Fibroblast of pulmonary artery (primary cell): ENCODE measurements at places on chromosomes 2 and 18.
A peak's percentile ranks its signal among the peaks of the same experiment; 100 is the strongest.

DNA sequence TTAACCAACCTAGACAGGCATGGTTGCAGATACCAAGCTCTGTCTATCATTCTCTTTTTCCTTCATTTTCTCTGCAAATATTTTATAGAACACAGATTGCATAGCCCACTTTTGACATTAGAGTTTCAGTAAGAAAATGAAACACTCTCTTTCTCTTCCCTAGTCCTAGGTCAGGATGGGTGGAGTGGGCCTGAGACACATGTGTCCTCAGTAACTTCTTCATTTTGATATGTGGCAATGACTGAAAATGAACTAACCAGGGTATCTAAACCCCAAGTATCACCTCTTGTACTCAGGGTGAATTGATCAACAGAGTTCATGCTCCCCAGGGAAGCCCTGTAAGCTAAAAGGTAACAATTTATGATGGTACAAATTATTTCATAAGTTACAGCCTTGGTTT lies 37.0 kb upstream of the KYNU start:
- DNase-seq = no peak

GRCh38 chr2:239903210-239903609 lies 121.9 kb downstream of the NDUFA10 start:
- DNase-seq = no peak

- DNase-seq = no peak
Measured at GRCh38 chr2:102470168-102470567, 2.9 kb upstream of the SLC9A4 start.

- peak; percentile 34 for DNase-seq
Measured at GRCh38 chr2:203209538-203209937, 29.3 kb upstream of the CYP20A1 start.

- no peak for DNase-seq
Measured at GRCh38 chr2:157487271-157487610, 43.4 kb upstream of the CYTIP start.

DNA sequence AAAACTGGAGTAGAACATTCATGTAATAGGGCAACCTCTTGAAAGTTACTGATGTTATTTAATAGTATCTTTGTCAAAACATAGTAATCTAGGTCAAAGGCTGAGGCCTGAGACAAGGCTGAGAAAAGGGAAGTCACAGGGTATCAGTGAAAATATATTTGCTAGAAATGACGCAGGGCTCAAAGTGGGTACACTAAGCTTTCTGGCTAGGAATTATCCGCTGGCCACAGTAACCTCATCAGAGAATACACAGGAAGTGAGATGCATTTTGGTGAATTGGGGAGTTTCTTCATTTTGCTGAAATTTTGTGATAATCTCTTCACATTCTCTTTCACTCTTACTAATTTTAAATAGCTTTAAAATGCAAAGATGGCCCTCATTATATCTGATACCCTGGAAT lies 206.8 kb downstream of the OTX1 start:
- DNase-seq = no peak

DNA sequence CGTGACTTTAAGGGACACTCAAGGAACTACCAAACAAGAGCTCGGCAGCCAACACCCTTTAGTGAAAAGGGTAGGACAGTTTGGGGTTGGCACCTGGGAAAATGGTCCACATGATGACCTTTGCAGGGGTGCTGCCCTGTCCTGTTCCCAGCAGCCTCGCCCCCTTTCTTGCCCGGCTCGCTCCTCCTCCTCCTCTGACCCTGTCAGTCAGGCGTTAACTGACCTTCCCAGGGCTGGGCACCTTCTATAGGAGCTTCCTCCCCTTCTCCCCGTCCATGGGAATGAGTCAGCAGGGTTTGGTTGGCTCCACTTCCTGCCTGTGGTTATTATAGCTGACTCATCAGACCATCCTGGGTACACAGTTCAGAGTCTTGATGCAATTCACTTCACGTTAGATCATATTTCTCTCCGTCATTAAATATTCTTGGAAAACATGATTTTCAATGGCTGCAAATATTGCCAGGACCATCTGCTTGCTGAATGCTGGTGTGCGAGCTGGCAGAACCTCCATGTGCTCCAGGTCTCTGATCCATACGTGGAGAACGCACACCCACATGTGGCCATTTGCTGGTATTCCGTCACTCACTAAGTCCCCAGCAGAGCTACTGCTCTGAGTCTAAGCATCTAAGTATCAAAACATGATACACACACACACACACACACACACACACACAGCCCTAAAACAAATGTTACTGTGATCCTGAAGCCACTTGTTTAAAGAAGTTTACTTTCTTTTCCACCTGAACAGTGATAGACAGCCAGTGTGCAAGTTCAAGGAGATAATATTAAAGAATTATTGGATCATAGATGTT lies 185.0 kb downstream of the ANAPC1 start:
- DNase-seq = peak; percentile 99

DNA sequence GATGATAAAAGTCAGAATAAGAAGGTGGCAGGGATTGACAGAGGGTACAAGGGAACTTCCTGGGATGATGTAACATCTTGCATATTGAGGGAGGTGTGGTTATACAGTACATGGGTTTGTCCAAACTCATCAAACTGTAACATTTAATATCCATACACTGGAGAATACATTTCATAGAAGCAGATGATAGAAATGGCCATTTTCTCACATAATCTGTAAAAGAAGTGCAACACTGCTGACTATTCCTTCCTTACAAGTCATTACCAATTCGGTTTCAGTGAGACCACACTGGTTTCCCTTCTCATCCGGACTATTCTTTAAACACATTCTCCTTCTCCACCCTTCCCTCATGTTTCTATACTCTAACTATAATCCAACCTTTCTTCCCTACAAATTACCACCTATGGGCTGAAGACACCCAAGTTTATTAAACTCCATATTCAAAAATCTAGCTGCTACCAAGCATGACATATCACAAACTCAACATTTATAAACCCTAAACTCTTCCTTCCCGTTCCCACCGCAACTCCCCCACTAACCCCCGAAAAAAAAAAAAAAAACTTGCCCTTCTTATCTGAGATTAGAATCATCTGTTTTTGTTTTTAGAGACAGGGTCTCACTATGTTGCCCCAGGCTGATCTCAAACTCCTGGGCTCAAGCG lies 1.6 kb downstream of the COX7A2L start:
- no peak for DNase-seq

- DNase-seq = peak; percentile 96
Measured at GRCh38 chr2:119820275-119820674, 60.6 kb downstream of the PTPN4 start.

DNA sequence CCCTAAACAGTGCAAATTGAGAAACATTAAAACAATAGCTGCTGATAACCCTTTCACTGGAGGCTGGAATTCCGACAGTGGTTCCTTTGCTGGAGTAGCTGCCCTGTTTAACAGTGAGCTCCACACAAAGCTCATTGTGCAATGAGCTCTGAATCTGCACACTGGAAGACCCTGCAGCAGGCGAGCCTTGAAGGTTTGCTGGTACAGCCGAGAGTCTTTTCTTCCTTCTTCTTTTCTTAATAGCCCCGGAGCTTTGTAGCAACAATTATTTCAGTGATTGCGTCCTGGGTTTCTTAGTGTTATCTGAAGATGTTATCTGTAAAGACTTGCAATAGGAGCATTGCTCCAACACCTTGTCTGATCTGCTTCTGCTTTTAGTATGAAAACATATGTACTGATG lies 50.8 kb upstream of the CXCR4 start:
- DNase-seq = peak; percentile 4

DNA sequence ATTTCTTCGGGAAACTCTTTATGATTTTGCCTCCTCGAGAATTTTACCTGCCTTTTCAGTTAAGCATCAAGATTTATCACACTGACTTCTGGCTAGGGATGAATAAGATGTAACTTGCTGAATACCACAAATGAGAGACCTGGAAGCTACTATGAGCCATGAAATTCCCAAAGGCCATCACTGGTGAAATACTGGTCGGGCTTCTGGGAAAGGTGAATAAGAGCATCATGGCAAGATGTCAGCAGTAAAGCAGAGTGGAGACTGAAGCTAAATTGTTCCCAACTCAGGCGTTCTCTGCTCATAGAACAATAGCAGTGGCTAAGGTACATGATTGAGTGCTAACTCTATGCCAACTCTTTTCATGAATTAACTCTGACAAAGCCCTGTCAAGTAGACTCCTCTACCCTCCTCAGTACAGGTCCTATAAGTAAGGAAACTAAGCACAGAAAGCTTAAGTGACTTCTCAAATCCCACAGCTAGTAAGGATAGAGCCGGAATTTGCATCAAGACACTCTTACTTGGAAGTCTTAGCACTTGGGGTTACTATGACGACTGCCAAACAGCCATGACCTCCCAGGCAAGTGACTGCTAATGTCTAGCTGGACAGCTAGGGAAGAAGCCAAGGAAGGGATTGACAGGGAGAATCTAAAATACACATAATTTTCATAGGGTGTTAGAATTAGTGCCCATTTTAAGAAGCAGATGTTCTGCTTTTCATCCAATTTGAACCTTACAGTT lies 22.7 kb upstream of the DSC3 start:
- DNase-seq = no peak

- DNase-seq = peak; percentile 60
Measured at GRCh38 chr2:42196403-42197267, 27.5 kb downstream of the EML4 start.

- DNase-seq = peak; percentile 81
Measured at GRCh38 chr2:171390941-171391516, 42.8 kb downstream of the METTL8 start.

- no peak for DNase-seq
Measured at GRCh38 chr18:24593401-24593800, 133.0 kb downstream of the HRH4 start.

DNA sequence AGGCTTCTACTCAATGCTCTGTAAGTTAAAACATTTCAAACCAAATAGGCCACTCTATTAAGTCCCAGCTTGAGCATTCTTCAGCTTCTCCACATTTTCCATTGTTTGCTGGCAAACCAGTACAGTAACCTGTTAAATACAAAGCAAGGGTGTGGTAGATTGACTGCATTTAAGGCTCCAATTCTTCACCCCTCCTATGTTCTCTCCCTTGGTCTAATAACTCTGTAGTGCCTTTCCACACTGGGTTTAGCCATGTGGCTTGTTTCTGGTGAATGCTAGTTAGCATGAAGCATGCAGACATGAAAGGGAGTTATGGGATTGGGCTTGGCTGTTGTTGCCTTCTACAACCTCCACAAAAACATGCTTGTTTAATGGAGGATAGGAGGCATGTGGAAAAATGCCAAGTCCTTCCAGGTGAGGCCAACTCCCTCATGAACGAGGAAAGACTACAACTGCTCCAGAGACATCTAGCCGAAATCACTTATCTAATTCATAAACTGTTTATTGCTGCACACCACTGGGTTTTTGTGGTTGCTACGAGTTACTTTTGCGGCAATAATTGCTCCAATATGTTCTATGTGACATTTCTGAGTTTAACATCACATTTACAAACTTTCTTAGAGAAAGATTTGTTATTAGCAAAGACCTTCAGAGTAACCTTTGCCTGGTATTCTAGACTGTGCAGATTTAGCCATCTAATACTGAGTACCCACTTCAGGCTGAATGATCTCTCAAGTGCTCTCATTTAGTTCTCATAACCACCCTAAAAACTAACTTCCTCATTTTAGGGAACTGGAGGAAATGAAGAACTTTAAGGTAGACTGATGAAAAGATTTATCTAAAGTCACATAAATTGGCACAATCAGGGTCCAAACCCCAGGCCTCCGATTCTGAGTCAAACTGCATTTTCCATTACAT lies 104.0 kb downstream of the SMAD2 start:
- DNase-seq = no peak

DNA sequence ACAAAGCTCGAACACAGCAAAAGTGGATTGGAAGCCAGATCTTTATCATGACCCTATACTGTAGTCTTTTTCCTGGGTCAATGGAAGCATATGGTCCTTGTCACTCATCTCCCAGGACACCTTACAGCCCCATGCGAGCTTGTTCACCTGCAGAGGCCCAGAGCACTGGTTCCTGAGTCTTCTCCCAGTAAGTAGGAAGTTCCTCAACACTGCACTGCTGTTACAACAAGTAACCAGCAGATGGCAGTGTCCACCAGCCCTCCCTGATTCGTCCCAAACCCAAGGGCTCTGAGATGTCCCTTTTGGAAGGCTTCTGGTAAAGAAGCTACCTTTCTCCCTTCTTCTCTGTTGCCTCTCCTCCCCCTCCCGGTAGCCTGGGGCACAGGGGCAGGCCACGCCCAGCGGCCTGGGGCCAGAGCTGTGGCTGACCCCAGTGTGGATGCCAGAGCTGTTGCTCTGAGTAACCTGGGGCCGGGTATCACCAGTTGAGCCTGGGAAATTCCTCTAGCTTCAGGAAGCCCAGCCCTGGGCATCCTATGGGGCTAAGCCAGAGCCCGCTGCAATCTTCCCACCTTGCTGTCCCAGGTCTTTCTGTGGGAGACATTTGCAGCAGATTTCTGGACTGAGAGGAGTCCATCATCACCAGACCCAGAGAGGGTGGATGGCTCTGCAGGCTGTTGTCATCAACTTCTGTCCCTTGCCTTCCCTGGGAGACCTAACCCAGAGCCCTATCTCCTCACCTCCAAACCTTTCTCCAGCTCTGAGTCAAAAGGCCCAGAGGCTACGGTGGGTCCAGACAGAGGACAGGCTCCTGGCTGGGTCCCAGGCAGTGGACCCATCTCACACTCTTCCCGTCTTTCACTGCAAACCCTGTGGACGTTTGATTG lies 5.3 kb upstream of the GDF7 start:
- peak; percentile 88 for DNase-seq

DNA sequence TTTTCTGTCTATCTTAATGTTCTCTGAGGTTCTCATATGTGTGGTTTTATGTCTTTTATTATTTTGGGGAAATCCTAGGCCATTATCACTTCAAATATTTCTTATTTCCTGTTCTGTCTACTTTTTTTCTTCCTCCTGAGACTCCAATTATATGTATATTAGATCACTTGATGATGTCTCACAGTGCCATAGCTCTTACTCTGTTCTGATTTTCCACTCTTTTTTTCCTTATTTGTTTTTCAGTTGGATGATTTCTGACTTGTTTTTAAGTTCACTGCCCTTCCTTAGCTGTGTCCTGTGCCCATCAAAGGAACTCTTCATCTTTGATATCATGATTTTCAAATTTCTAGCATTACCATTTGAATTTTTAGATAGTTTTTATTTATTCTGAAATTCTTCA lies 24.1 kb downstream of the FAM228B start:
- DNase-seq = peak; percentile 7

DNA sequence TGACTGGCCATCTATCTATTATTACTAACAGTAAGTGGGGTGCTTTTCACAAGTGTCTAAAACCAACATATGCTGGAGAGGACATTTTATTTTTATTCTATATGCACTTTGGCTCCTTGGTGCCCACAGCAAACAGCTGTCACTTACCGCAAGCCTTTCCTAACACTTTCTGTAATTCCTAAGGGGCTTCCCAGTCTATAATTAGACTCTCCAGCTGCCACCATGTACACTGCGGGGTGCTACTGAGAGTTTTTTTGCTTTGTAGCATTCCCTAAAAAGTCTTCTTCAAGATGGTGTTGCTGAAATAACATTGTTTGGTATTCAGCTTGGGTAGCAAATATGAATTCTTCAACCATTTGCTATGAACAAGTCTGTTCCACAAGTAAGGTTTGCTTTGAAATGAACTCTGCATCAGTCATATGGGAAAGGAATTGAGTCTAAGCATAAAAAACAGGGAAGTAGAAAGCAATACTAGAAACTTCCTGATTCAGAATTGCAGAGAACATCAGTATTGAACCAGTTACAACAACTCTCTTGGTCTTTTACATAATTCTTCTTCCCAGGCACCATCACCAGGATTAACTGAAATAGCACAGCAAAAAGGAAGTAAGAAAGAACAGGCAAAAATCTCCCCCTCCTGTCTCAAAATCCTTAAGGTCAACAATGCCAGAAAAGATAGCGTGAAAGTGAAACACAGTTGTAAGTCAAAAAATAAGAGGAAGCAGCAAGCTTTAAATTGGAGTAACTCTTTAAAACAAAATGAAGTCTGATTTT lies 28.6 kb downstream of the EPB41L3 start:
- no peak for DNase-seq
